GM18507 (cell line): ENCODE measurements at places on chromosomes 4 and X.

GRCh38 chrX:130593911-130594310 is 192.1 kb downstream of the RBMX2 start:
- DNase-seq: no peak

GRCh38 chr4:175716961-175717360 is 95.1 kb downstream of the GPM6A start:
- no peak for DNase-seq

GRCh38 chr4:7194251-7195140 is 2.2 kb downstream of the SORCS2 start:
- no peak for DNase-seq

GRCh38 chrX:18640686-18641085 is 31.2 kb downstream of the RS1 start:
- DNase-seq: no peak

DNA sequence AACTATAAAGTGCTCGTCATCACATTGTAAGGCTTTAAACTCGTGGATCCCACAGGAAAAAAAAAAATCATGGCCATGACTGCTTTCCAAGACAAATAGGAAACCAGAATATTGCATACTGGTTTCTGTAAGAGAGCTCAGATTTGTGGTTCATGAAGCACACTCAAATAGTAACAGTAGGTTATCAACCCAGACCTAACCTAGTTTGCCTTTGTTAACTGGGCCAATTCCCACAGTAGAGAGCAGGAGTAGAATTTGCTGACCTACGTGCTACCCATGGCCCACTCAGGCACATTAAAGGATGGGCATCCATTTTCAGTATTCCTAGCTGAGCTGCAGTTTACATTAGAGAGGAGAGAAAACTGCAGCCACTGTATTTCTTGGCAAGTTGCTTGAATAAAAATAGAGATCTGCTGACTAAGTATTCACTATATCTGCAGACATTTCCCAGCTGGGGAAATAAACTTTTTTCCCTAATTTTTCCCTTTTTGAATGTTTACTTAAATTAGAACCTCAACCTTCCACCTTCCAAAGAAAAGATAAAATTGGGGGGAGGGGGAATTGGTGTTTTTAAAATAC is 218.5 kb downstream of the SPANXN3 start:
- DNase-seq: no peak

- peak; percentile 71 for DNase-seq
Measured at GRCh38 chr4:169611991-169612870, at the start of gene NEK1. TSS of gene NEK1 (minus strand) at chr4:169612583. CDS start at chr4:169602630, 9,953 bp downstream.
